ENCODE measurements at places on chromosomes 6 and 20.

DNA sequence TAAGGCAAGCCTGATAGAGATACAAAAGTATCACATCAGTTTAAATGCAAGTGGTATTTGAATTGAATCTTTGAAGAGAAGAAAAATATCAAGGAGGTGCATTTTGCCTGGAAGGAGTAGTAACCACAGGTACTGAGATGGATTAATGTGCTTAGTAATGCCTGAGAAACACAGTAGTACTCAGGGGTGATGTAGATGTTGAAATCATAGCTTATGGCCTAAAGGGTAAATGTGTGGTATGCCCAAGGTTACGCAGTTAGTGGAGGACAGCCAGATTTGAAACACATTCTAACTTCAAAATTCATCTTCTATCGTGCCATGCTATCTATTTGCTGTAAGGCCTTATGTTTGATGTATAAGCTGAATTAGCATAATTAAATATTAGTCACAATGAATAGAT, 55.9 kb downstream of the STXBP5 start:
- no peak for DNase-seq

DNA sequence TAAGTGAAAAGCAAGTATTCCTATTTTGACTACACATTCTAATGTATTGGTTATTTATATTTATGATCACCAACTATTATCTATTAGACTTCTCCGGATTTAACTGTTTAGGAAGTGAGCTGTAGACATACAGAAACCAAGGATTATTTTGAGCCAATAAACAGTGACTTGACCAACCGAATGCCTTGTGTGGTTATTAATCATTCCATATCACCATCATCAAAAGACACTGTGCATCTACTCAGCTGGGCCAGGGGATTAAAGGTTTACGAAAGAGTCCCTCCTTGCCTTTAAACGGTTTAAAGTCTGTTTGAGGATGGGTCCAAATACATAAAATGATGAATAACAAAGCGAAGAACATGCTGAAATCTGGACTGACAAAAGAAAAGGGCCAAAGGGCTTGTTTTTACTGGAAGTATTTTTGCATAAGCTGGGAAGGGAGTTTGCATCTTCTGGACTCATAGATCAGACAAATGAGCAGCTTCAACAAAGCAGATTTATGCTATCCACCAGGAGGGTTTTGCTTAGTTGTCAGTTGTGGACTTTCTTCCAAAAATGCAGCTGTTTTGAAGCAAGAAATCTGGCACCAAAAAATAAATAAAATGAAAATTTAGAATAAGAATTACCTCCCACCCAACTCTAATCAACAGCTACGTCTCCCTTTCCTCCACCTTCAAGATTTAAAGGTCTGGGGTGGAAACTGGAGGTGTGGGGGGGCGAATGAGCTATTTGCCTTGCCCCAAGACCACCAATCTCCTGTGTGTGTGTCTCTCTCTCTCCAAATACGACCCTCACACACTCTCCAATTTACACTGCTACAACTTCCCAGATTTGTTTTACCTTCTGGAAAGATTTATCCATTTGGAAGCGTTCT, 33.6 kb upstream of the ID4 start:
- peak; percentile 16 for DNase-seq

- no peak for DNase-seq
Measured at GRCh38 chr6:170152989-170153388, 137.9 kb downstream of the DLL1 start.

DNA sequence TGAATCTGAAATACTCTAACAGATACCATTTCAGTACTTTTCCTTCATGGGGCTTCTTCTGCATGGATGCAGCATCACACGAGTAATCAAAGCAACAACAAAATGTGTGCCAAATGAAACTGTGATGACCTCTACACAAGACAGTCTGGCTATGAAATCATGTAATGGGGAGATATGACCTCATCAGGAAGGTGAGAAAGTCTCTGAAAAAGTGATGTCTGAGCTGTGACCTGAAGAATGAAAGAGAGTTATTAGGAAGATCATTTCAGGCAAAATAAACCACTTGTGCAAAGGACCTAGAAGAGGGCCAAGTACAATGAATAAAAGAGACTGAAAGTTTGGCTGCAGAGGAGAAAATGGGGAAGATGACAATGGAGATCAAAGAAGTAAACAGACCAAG, 182.8 kb downstream of the PTPRK start:
- no peak for DNase-seq

DNA sequence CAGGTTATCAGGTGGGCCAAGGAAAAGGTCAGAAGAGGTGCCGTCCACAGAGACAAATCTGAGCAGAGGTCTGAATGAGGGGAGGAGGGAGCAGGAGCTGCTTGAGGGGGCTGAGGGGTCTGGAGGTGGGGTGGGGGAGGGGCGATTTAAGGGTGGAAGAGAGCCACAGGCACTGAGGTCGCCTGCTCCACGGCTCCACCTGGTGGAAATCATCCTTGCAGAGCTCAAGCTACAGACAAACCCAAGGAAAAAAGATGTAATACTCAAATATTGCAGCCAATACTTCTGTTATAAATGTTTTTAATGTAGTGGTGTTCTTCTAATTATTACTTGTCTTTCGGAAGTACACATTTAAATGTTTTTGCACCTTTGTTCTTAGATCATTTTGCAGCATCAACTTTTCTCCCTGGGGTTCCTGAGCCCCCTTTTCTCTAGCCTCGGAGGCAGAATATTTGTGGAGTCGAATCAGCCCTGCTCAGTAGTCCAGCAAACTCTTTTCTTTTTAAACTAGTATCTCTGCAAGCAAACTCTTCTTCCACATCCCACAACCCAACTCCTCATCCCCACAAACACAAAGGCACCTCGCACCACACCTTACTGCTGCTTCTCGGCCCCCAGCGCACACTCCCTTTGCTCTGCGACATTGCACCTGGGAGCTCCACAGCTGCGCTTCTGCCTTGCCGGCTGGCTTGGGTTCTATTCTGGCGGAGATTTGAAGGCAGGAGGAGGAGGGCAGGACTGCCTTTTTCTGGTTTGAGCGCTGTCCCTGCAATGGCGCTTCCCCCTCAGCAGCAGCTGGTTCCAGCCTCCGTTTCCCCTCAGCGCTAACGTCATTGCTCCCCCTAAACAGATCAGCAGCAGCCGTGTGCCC, 51.0 kb upstream of the TFAP2A start:
- DNase-seq, result no peak

DNA sequence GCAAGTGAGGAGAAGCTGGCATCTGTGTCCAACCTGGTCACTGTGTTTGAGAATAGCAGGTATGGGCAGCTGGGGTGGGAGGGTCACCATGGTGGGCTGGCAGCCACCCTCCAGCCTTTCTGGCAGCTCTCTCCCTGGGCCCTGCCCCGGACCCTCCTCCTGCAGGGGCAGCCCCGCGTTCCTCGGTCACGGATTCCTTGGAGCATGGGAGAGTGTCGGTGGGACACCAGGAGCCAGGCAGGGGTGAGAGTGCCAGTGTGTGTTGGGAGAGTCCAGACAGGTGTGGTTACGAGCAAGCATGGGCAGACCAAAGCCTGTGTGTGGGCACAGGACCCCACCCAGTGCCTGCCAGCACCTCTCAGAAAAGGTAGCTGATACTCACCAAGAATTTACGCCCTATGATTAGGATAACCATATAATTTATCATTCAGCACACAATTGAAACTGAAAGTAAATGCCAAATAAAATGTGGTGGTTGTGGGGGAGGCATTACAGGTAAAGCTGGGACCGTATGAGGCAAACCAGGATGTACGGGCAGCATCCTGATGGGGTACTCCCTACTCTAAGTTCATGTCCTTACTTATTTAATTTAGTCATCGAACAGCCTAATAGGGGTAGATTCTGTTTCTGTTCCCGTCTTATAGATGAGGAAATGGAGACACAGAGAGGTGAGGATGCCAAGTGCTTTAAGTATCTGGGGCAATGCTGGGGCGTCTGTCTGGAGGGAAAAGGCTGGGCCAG, 542 bp downstream of the FGD2 start:
- DNase-seq, result no peak

- DNase-seq, result no peak
Measured at GRCh38 chr6:127547215-127547614, 28.1 kb upstream of the MTCL3 start.

DNA sequence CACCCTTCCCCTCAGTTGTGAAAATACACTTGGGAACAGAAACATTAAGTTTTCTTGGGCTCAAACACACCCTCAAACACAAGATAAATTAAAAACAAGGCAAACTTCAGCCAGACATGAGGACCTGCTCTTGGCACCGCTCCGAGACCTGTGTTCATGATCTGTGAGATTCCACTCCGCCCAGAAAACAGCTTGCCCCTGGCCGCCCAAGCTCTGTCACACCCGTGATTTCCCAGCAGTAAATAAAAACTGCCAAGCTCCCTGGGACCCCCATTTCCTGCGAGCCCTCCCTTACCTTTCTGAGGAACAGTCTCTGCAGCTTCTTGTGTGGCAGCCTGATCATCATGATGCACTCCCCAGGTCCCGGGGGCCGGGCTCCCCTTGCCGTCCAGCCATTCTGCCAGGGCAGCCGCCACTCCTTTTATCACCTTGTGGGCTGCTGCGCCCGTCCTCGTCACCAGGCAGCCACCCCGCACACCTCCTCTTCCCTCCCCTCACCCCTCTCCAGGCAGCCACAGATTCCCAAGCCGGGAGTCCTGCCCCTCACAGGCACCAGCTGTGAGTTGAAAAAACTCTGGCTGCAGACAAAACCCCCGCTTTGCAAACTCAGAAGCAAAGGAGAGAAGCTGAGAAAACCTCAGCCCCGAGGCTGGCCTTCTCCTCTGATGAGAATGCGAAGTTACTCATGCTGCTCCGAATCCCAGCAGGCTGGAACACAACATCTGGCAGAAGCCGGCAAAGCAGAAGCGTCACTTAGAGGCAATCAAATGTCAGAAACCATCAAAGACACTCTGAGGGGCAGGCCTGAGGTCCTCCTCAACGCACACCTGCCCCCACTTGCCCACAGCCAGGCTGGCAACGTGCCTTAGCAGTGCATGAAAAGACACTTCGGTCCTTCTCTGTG, 130.4 kb upstream of the RPS6KA2 start:
- no peak for DNase-seq

- no peak for DNase-seq
Measured at GRCh38 chr6:2719093-2719455, 31.6 kb downstream of the MYLK4 start.

GRCh38 chr6:42007286-42008137, 42.8 kb upstream of the TAF8 start:
- DNase-seq, result no peak

All from AG09309 (cell line).